M059J (cell line): ENCODE measurements at places on chromosomes 1 and 21.

DNA sequence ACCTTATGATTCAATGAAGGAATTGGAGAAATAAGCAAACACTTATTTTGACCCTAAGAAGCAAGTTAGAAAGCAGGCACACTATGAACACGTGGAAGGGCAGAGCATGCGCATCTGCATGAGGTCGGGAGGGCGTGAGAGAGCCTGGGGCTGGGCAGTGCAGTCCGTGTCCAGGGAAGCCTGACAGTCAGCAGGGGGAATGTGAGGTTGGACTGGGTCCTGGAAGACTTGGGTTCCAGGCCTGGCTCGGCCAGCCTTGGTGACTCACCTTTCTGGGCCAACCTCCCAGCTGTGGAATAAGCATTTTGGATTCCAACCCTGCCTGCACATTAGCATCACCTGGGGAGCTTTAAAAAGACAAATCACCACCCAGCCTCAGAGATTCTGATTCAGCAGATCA is 26.6 kb upstream of the LMX1A start:
- DNase-seq, result peak; percentile 88

DNA sequence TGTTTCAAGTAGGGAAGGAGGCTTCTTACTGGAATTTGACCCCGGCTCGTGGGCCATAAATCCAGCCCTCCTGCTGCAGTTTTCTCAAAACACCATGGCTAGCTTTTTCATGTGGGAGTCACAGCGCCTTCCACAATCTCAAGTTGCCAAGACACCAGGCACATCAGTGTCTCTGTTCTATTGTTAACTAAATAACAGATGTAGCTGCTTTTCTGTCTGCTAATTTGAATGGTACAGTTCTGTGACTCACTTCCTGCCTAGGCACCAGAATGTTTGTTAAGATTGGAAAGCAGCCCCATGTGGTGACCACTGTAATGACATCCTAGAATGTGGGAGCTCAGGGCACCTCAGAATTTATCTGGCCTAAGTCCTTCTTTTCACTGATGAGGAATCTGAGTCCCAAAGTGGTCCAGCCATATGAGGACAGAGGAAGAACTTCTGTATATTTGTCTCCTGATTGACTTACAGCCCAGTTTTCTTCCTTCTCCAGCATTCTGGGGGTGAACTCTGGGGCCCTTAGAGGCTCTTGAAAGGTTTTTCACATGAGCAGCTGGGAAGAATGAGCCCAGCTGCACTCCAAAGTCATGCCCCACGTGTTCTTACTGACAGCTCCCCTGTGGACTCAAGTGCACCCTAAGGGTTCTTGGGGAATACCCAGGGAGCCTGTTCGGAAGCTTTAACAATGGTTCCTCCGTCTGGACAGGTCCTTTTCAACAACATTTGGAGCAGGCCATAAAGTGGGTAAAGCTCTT is 27.5 kb downstream of the TRIM45 start:
- peak; percentile 91 for DNase-seq

DNA sequence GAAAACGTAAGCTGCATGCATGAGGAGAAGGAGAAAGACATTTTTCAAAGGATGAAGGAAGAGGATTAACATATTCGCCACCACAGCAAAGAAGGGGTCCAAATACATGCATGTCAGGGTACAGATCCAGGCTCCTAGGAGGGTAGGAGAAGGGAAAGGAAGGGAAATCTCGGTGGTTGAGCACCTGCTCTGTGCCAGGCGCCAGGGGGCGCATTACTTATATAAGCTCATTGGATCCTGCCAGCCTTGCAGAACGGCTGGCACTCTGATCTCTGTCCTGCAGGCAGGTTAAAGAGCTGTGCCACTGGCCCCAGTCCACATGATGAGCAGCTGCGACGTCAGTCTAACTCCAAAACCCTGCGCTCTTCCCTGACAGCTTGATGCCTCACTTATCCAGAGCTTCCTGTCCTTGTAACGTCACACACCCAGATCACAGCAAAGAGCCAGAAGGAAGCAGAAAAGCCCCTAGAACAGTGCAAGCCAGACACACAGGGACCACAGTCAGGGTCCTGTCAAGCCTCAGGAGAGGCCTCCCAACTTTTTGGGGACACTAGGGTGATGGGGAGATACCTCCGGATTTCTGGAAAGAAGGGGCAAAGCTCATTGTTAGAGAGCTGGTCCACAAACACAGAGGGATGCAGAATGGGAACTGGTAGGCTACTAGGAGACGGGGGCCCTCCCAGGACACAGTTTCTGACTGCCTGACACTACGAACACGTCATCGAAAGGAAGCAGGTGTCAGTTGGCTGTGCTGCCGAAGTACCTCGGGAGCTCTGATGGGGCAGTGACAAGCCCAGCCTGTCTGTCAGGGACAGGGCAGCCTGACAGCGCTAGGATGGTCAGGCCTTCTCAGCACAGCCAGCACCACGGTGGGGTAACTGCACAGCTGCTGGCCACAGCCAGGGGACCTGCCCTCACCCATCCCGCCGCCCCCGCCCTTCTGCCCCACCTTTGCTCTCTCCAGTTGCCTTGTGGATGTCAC is 99.1 kb downstream of the BEND5 start:
- peak; percentile 57 for DNase-seq

GRCh38 chr1:117662667-117663066 is 56.8 kb downstream of the TENT5C start:
- DNase-seq, result no peak

- DNase-seq, result no peak
These were observed 16.2 kb downstream of the PROX1 start for GRCh38 chr1:214004014-214004413.

DNA sequence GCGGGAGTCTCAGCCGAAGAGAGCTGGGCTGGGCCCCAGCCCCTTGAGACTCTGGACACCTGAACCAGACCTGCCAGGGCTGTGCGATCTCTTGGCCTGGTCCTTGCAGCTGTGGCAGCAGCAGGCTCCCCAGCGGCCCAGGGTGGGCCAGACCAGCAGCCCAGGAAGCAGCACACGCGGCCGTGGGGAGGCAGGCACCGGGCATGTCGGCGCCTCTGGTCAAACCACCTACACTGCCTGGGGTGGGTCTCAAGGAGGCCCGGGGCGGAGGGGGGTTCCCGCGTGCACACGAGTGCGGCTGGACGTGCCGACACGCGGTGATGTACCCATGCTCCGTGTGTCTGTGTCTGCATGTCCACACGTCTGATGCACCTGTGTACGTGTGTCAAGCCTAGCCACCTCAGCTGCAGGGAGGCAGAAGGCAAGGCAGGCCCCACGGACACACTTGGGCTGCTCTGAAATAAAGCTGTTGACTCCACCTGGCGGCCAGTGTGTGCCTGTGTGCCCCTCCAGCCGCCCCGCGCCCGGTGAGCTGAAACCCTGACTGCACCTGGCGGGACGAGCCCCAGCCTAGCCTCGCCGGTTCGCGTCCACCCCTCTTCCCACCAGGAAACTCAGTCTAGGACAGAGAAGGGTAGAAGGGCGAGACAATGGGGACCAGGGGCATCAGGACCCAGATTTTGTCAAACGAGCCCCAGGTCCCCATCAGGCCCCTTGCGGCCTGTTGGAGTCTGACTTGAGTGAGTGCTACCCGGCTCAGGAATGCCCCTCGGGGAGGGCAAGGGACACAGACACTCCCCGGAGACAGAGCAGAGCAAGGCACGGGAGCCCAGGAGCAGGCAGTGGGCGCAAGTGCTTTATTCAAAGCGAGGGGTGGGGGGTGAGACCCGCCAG is 11.6 kb downstream of the SCNN1D start:
- DNase-seq, result peak; percentile 63

DNA sequence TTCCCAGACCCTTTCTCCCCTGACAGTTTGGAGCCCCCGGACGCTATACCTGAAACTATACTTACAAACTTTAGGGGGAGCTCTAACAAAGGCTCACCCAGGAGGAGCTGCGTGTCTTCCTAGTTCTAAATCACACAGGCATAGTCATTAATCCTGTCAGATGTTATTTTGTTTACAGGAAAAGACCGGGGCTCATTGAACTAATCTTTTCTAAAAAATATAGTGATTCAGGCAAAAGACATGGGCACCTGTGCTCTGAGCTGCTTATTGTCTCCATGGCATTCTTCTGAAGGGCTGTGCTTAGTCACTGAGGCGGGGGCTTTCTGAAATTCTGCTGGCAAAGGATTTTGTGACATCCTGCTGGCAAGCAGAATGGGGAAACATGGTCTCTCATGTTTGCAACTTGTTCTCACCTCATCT is 1577.0 kb downstream of the NCAM2 start:
- peak; percentile 10 for DNase-seq

- peak; percentile 54 for DNase-seq
These were observed 115.6 kb downstream of the TNFSF18 start for GRCh38 chr1:172935062-172935592.

DNA sequence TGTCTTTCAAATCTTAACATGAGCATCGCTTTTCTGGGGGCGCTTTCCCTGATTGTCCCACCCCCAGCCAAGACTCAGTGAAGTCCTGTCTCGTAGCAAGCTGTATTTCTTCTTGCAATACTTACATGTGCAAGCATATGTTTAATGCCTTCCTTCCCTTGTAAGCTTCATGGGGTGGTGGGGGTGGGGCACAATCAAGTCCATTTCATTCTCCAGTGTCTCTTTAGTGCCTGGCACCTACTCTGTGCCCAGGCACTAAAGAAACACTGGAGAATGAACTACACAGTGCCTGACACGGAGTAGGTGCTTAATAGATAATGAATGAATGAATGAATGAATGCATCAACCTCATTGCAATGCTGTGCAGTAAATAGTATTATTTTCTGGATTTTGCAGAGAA is 143.1 kb downstream of the PLPP3 start:
- no peak for DNase-seq

DNA sequence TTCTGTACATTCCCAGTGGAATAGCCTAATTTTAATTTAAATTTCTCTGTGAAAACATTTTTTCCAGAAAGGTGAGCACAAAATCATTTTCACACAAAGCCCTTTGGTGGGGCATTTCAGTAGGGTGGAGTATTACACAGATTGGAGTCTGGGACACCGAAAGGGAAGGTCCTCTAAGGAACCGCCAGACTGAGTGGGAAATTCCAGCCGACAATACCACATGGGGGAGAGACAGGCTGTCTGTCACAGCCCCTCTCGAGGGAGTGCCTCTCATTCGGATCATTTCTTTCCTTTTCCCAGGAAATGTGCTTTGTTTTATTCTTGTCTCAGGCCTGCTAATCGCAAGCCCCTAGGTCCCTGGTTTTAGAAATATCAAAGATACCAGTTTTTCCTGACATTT is 150.6 kb upstream of the HOOK1 start:
- DNase-seq, result no peak

DNA sequence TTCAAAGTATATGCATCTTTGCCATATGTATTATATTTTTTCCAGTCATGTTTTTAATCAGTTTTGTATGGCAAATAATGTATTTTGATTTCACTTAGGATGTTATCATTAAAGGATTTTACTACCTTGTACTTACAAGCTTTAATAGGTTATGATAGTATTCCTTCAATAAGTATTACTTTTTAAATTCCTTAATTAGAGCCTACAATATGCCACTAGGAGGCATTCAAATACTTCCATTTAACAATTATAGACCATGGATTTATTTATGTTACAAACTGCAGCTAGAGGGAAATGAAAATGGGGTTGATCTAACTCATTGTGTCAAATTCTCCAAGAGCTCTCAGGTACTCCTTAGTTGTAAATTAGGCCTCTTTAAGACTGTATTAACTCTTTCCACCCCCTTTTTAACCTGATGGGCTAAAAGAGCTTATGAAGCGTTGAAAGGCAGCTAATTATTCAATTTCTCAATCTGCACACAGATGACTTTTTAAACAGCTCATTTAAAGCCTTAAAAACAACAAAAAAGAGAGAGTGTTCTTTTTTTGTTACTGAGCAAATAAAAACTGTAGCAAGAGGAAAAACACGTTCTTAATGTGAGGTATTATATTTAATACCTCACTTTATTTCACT is 156.2 kb downstream of the DENND1B start:
- DNase-seq, result peak; percentile 50

GRCh38 chr1:226092965-226093364 is 30.4 kb downstream of the H3-3A start:
- no peak for DNase-seq

DNA sequence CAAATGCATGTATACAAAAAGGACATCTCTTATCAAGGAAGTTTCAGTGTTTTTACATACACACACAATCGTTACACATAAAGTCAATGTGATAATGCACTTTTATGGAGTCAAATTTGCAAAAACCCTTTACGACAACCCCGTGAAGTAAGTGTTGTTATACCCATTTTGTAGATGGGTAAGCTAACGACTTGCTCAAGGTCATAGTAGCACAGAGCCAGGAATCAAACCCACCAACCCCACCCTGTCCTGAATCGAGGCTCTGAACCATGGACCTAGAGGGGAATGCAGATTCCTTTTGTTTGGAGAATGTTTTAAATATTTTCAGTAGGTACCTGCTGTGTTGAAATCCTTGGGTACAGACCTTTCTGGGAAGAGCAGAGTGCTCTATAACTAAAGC is 77.4 kb upstream of the ARTN start:
- DNase-seq, result no peak

DNA sequence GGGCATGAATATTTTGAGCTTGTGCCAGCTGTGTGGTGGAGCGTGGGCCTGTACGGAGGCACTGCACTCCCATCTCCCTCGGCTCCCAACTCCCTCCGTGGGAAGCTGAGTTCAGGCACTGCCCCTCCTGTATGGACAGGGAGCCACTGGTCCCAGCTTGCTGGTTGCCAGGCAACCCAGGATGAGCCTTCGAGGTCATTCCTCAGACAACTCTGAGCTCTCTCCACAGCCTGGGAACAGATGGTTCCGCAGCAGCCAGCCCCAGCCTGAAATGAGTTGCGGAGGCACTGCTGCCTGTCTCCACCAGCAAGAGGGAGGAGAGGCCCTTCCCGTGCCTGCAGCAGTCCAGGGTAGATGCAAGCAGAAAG is 58.4 kb upstream of the TENT5B start:
- DNase-seq, result no peak

DNA sequence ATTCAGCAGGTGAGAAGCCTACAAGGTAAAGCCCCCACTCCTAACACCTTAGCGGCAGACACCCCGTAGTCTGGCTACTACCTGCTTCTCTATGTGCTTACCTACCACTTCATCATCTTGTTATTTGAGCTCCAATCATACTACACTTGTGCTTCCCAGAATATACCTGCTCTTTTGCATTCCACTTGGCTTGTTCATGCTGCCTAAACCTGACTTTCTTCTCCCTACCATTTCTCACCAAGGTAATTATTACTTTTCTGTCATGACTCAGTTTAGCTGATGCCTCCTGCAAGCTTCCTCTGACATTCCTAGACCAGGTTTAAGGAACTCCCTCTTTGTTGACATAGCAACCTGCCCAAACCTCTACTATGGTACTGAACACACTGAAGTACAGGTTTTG is 495.6 kb upstream of the C1orf87 start:
- no peak for DNase-seq

GRCh38 chr1:24929398-24930259 is 447 bp downstream of the RUNX3 start:
- DNase-seq, result no peak

DNA sequence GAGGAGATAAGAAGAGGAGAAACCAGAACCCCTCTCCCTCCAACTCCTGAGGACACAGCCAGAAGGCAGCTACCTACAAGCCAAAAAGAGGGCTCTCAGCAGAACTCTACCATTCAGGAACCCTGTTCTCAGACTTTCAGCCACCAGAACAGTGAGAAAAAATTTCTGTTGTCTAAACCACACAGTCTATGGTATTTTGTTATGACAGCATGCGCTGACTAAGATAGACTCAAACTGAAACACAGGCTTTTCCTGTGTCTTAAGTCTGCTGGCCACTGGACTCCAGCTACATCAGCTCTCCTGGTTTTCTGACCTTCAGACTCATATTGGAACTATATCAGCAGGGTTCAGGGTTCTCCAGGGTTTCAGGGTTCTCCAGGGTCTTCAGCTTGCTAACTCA is 126.5 kb upstream of the TNFSF4 start:
- DNase-seq, result peak; percentile 43

GRCh38 chr1:235244974-235245592 is 82.9 kb downstream of the ARID4B start:
- no peak for DNase-seq
